CD4-positive, CD25-positive, alpha-beta regulatory T cell (primary cell): ENCODE measurements at places on chromosomes 4 and X. TPM values are rescaled to one million over a fixed set of nuclear protein-coding genes. Genes with fewer than 3 reads are reported as not detected.

GRCh38 chrX:1463581-1463980, 10.9 kb upstream of the ASMTL start:
- H3K27ac ChIP-seq, result peak overlapping the region; percentile 70
- no peak overlapping the region for H3K4me3 ChIP-seq
- DNase-seq, result no peak
- peaks cover 36% of the 10 kb centered on the region for H3K36me3 ChIP-seq

DNA sequence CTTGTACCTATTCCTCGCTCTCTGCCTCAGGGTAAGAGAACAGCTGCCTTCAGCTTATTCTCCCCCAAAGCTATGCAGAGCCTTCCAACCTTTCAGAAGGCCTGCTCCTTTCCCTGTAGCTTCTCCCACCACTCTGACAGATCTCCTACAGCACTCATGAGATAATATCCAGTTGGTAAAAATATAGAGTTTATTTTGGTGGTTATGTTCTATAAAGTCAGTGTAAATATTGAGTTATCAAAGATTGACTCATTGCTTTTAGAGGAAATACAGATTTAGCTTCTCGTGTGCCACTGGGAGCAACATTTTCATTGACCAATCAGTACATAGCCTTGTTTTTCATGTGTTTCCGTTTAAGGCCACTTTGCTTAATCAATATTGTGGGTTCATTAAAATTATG, 216.2 kb upstream of the TECRL start:
- H3K4me1 ChIP-seq, result no peaks in the 10 kb centered on the region
- H3K27ac ChIP-seq, result no peak overlapping the region
- no peak for DNase-seq

DNA sequence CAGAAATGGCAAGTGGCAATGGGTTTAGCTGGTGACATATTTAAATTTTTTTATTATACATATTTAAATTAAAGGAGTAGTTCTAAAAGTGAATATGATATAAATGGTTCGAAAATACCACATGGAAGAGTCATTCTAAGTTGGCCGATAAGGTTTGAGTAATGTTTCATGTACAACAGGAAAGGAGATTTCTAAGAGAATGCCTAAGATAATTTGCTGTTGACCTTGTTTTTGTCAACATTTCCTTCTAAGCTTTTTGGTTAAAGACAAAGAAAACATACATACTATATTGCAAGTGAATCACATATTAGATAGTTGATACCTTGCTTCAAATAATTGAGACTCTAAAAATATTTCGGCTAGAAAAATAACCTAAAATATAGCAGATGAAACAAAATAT, 526.6 kb upstream of the SLIT2 start:
- H3K36me3 ChIP-seq, result no peaks in the 10 kb centered on the region
- no peak overlapping the region for H3K4me3 ChIP-seq
- no peaks in the 10 kb centered on the region for H3K27me3 ChIP-seq
- no peaks in the 10 kb centered on the region for H3K4me1 ChIP-seq
- H3K27ac ChIP-seq, result no peak overlapping the region

DNA sequence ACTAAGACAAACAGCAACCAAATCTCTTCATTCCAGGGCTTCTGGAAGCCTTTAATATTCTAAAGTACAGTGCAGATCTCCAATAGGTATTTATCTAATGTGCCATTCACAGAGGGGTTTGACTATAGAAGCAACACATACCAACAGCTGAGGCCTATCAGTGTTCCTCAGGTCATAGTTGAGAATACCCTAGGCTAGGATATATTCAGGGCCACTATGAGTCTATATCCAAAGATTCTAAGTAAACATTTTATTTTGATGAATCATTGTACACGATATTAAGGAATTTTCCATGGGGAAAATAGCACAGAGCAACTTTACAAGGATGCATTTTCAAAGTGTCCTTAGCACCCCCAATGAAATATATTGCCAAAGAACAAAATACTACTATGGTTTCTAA, 9.7 kb downstream of the SMIM10 start:
- H3K4me3 ChIP-seq, result no peak overlapping the region
- no peaks in the 10 kb centered on the region for H3K27me3 ChIP-seq
- no peak for DNase-seq
- H3K27ac ChIP-seq, result no peak overlapping the region

- H3K4me1 ChIP-seq, result peaks cover 4% of the 10 kb centered on the region
- peaks cover 24% of the 10 kb centered on the region for H3K36me3 ChIP-seq
- H3K27me3 ChIP-seq, result no peaks in the 10 kb centered on the region
- H3K4me3 ChIP-seq, result no peak overlapping the region
Observed at GRCh38 chrX:136863826-136864225, 16.7 kb downstream of the RBMX start.

- no peaks in the 10 kb centered on the region for H3K27me3 ChIP-seq
- no peak for DNase-seq
- H3K36me3 ChIP-seq, result no peaks in the 10 kb centered on the region
- no peak overlapping the region for H3K4me3 ChIP-seq
- H3K27ac ChIP-seq, result no peak overlapping the region
- no peaks in the 10 kb centered on the region for H3K4me1 ChIP-seq
Observed at GRCh38 chr4:3681191-3681590, 85.0 kb upstream of the ADRA2C start.

DNA sequence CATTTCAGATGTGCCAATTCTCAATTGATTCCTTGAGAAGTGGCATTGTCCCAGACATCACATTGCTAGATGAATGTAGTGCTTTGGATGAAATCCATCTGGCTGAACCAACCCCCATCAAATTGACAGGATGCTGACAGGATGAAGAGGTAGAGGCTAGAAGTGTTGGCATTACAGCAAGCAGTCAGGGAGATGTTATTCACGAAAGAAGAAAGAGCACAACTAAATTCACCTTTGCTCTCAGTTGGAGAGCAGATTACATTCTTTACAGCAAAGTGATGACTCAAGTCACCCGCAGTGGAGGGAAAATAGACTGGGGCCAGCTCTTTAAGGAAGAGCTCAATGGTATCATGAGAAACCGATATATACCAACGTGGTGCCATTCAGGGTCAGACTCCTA, 259.6 kb downstream of the C4orf33 start:
- H3K36me3 ChIP-seq, result no peaks in the 10 kb centered on the region
- H3K27me3 ChIP-seq, result no peaks in the 10 kb centered on the region
- DNase-seq, result no peak
- H3K27ac ChIP-seq, result no peak overlapping the region
- no peak overlapping the region for H3K4me3 ChIP-seq

DNA sequence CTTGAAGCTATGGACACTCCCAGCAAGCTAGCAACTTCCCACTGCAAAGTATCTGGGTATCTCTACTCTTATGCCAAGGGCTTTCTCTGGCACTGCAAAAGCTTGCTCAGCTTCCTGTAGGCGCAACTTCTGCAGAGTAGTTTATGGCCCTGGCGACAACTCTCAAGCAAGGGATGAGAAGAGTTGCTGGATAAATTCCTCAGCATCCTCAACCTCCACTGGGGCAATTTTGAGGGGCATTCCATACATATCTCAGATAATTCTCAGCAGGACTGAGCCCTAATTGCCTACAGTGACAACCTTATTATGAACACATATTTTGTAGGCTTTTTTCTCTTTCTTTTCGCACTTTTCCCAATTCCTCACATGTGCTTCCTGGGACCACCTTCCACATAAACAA, 31.2 kb upstream of the TAB3 start:
- H3K27me3 ChIP-seq, result no peaks in the 10 kb centered on the region
- no peaks in the 10 kb centered on the region for H3K36me3 ChIP-seq
- H3K4me1 ChIP-seq, result no peaks in the 10 kb centered on the region

- no peaks in the 10 kb centered on the region for H3K27me3 ChIP-seq
- H3K4me1 ChIP-seq, result peaks cover 3% of the 10 kb centered on the region
- H3K27ac ChIP-seq, result no peak overlapping the region
- no peaks in the 10 kb centered on the region for H3K36me3 ChIP-seq
- no peak overlapping the region for H3K4me3 ChIP-seq
Observed at GRCh38 chrX:64202808-64203325, 2.6 kb downstream of the AMER1 start.

DNA sequence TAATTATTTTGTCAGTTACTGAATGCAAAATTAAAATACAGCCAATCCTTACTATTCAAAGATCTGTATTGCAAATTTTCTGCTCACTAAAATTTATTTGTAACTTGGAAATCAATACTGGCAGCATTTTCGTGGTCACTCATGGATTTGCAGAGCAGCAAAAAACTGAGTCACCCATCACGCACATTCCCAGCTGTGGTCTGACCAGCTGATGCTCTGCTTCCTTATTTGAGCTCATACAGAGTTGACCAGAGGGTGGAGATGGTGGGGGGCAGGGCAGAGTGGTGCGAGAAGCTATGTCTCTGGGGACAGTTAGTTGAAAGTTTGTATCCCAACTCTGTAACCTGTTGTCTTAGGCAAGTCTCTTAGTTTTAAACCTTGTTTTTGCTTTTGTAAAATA, 214.8 kb downstream of the SPCS3 start:
- H3K4me1 ChIP-seq, result no peaks in the 10 kb centered on the region
- no peak for DNase-seq
- no peak overlapping the region for H3K4me3 ChIP-seq
- no peak overlapping the region for H3K27ac ChIP-seq
- H3K36me3 ChIP-seq, result no peaks in the 10 kb centered on the region

EDA2R gene
- not detected for total RNA-seq

CLNK gene
- total RNA-seq, result 0.67 TPM

RTL3 gene
- not detected for total RNA-seq

TMEM154 gene
- 36.3 TPM for total RNA-seq

ANOS1 gene
- not detected for total RNA-seq

APLN gene
- total RNA-seq, result not detected

HMX1 gene
- total RNA-seq, result not detected
